Liver (tissue), 10 donors: ENCODE measurements at places on chromosomes 16 and 17. TPM values are rescaled to one million over a fixed set of nuclear protein-coding genes. Genes with fewer than 3 reads are reported as not detected.

GRCh38 chr16:84560269-84560668 lies 55.8 kb upstream of the MEAK7 start:
- no peak overlapping the region for H3K4me3 ChIP-seq
- no peak overlapping the region for H3K27ac ChIP-seq
- no peaks in the 10 kb centered on the region for H3K36me3 ChIP-seq
- H3K4me1 ChIP-seq, result no peaks in the 10 kb centered on the region
- H3K27me3 ChIP-seq, result peaks cover 5% of the 10 kb centered on the region
- no peak for DNase-seq

DNA sequence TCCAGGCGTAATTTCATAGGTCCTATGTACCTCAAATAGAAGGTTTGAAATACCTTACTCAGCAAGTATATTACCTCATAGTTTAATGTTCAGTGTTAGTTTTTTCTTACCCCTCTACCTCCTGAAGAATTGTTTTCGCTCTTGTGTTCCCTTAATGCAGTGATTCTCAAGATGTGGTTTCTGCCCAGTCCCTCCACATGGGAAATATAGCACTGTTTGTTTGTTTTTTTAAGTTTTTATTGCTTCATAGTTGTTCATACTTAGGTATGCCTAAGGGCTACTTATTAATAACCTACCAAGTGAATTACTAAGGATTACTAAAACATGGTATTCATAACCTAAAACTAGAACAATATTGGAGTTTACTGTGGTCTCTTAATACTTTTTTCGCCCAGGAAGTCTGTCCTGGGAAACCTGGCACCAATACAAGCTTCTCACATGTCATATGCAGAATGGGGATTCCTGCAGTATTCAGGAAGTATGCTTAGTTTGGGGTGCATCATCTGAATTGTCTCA lies 5.0 kb downstream of the RSPRY1 start:
- H3K27ac ChIP-seq, result no peak overlapping the region
- no peak overlapping the region for H3K4me3 ChIP-seq
- H3K4me1 ChIP-seq, result peaks cover 11% of the 10 kb centered on the region
- no peaks in the 10 kb centered on the region for H3K36me3 ChIP-seq
- no peak for DNase-seq
- no peaks in the 10 kb centered on the region for H3K27me3 ChIP-seq

DNA sequence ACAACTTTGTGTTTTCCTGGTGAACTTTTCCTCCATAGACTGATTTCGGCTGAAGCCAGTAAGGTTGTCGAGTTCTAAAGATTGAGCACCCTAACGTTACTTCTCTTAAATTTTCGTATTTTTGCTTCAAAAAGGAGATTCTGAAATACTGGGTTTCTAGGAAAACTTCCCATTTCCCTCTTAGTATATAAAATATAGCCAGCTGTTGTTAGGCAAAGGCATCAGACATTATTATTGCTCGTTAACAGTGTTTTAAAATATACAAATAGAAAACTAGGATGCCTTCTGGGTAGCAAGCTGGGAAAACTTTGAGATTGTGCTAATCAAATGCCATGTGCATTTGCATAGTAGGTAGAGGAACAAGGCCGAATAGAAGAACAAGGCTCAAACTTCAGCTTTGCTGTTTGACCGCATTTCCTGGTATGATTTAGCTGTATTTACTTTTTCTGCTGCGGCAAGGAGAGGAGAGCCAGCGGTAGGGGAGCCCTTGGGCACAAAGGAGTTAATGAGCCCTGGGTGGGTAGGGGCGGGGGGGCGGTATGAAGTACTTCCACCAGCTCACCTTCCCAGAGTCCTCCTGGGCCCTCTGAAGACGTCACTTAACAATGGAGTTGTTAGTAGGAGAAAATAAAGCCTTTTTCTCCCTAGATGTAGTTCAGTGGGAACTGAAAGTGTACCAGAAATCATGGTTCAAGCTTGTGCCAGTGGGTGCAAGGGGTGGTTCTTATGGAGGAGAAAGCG lies 151.9 kb downstream of the MSI2 start:
- no peaks in the 10 kb centered on the region for H3K27me3 ChIP-seq
- DNase-seq, result no peak
- H3K27ac ChIP-seq, result no peak overlapping the region
- no peaks in the 10 kb centered on the region for H3K4me1 ChIP-seq
- no peak overlapping the region for H3K4me3 ChIP-seq

GRCh38 chr17:7014995-7015958 lies 2.9 kb downstream of the RNASEK start:
- H3K27ac ChIP-seq, result peak overlapping the region; percentile 99
- DNase-seq, result peak; percentile 29
- H3K36me3 ChIP-seq, result no peaks in the 10 kb centered on the region
- H3K4me1 ChIP-seq, result peaks cover 24% of the 10 kb centered on the region
- H3K27me3 ChIP-seq, result no peaks in the 10 kb centered on the region

- no peaks in the 10 kb centered on the region for H3K36me3 ChIP-seq
- no peaks in the 10 kb centered on the region for H3K27me3 ChIP-seq
- H3K27ac ChIP-seq, result no peak overlapping the region
- DNase-seq, result no peak
Measured at GRCh38 chr17:72434991-72435618, 314.3 kb downstream of the SOX9 start.

- H3K27me3 ChIP-seq, result no peaks in the 10 kb centered on the region
- H3K36me3 ChIP-seq, result peaks cover 8% of the 10 kb centered on the region
- peak overlapping the region; percentile 96 for H3K27ac ChIP-seq
- DNase-seq, result no peak
- no peak overlapping the region for H3K4me3 ChIP-seq
Measured at GRCh38 chr16:31106509-31107464, 1.4 kb upstream of the BCKDK start.

GRCh38 chr17:77299256-77300015 lies 158.7 kb downstream of the SEC14L1 start:
- no peaks in the 10 kb centered on the region for H3K36me3 ChIP-seq
- peaks cover 9% of the 10 kb centered on the region for H3K4me1 ChIP-seq
- H3K4me3 ChIP-seq, result no peak overlapping the region
- no peak overlapping the region for H3K27ac ChIP-seq

- no peak overlapping the region for H3K4me3 ChIP-seq
- H3K36me3 ChIP-seq, result no peaks in the 10 kb centered on the region
Measured at GRCh38 chr17:66582373-66583111, 252.4 kb upstream of the CACNG5 start.

- no peak for DNase-seq
- peaks cover 10% of the 10 kb centered on the region for H3K4me1 ChIP-seq
- no peak overlapping the region for H3K27ac ChIP-seq
- H3K36me3 ChIP-seq, result no peaks in the 10 kb centered on the region
Measured at GRCh38 chr16:21162661-21163151, 4.2 kb downstream of the LDAF1 start.

- H3K36me3 ChIP-seq, result no peaks in the 10 kb centered on the region
- H3K27me3 ChIP-seq, result peaks cover 2% of the 10 kb centered on the region
Measured at GRCh38 chr16:9976601-9977000, 205.6 kb downstream of the GRIN2A start.

DNA sequence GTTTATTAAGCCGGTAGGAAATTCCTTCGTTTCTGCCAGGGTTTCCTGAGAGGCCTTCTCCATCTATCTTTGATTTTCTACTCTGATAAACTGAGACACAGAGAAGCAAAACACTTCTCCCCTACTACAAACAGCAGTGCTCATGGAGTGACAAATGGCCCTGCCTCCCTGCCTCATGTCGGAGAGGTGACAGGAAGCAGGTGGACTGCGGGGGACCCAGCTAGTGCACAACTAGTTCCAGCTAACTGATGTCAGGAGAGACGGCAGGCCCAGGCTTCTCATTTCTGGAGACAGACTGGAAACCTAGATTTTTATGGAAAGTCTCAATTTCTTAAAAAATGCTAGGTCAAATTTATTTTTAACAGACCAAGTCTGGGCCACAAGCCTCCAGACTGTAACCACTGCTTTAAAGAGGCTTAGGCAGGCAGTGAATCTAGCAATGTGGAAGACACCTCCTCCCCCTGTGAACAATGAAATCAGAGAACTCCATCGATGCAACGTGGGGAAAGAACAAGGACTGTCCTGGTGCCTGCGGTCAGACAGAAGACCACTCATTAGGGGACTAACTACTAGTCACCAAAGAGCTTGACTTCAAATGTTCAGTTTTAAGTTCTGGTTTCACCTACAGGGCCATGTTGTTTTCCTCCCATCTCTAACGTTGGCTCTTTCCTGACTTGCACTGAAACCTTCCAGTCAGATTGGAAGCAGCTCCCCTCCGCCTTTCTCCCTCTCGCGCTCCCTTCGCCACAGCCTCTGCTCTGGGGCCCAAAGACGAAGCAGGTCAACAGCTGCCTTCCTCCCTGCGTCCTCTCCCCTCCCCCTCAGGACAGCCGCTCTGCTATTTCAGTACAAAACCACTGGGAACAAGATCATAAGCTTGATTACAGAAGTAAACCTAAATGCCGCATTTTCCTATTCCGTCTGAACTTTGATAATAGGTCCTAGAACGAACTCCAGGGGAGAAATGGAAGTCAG lies 17.6 kb downstream of the GTF3C1 start:
- DNase-seq, result no peak
- peaks cover 11% of the 10 kb centered on the region for H3K36me3 ChIP-seq
- H3K4me3 ChIP-seq, result no peak overlapping the region
- H3K27me3 ChIP-seq, result no peaks in the 10 kb centered on the region

- H3K4me3 ChIP-seq, result no peak overlapping the region
- no peaks in the 10 kb centered on the region for H3K36me3 ChIP-seq
- H3K27ac ChIP-seq, result no peak overlapping the region
- no peaks in the 10 kb centered on the region for H3K27me3 ChIP-seq
- no peak for DNase-seq
- H3K4me1 ChIP-seq, result no peaks in the 10 kb centered on the region
Measured at GRCh38 chr16:54212893-54213292, 73.7 kb downstream of the IRX3 start.

GRCh38 chr17:45135978-45136791 lies 698 bp downstream of the ACBD4 start:
- peak overlapping the region; percentile 91 for H3K27ac ChIP-seq
- peaks cover 27% of the 10 kb centered on the region for H3K4me1 ChIP-seq
- no peaks in the 10 kb centered on the region for H3K27me3 ChIP-seq
- H3K4me3 ChIP-seq, result peak overlapping the region; percentile 73
- DNase-seq, result peak; percentile 46
- peaks cover 3% of the 10 kb centered on the region for H3K36me3 ChIP-seq

DNA sequence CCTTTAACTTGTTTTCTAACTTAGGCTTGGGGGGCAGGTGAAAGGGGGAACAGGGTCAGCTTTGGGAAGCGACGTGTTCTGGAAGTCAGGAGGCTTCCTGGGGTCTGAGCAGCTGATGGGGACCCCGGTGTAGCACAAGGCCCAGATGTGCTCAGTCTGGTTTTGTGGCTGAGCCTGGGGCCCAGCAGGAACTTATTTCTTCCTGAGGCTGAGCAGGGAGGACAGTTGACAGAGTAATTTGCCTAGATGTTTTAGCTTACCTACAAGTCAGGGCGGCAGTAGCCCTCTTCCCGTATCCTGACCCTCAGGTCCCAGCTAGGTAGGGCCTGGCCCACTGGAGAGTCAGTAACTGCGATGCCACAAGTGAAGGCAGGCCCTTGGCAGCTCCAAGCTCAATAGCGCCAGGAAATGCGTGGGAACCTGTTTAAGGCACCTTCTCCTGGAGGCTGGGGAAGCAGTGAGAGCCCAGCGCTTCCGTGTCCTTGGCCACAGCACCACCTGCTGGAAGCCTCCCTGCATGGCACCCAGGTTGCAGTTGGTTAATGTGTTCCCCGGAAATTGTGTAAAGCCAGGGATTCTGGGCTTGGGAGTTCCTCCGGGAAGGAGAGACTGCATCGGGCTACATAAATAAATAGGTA lies 5.2 kb downstream of the CCR7 start:
- no peak overlapping the region for H3K4me3 ChIP-seq
- peaks cover 6% of the 10 kb centered on the region for H3K4me1 ChIP-seq
- DNase-seq, result peak; percentile 87
- no peaks in the 10 kb centered on the region for H3K27me3 ChIP-seq

GRCh38 chr16:4696905-4697847 lies 3.8 kb downstream of the NUDT16L1 start:
- H3K36me3 ChIP-seq, result peaks cover 20% of the 10 kb centered on the region
- H3K4me3 ChIP-seq, result no peak overlapping the region
- DNase-seq, result no peak
- no peak overlapping the region for H3K27ac ChIP-seq

GRCh38 chr17:45235416-45236281 lies 14.0 kb downstream of the FMNL1 start:
- DNase-seq, result peak; percentile 77
- no peaks in the 10 kb centered on the region for H3K36me3 ChIP-seq
- no peak overlapping the region for H3K4me3 ChIP-seq
- no peaks in the 10 kb centered on the region for H3K4me1 ChIP-seq

DNA sequence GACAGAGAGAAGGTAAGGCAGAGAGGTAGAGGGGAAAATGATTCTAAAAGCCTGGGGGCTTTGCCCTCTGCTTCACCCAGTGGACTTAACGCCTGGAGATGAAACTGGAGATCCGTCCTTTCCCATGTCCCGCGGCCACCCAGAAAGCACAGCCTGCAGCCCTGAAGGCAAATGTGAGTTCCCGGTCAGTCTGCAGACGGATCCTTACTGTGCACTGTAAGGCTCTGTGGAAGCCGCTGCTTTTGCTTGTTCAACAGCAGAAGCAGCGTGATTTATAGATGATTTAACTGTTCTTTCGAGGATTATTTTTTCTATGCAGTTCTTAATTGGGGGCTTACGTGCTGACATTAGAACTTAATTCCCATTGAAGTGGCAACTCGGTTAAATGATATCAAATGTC lies 290.4 kb downstream of the FOXL1 start:
- no peak for DNase-seq
- no peak overlapping the region for H3K27ac ChIP-seq
- H3K27me3 ChIP-seq, result no peaks in the 10 kb centered on the region
- H3K36me3 ChIP-seq, result no peaks in the 10 kb centered on the region

GRCh38 chr17:909642-910323 lies 69.8 kb downstream of the NXN start:
- peak overlapping the region; percentile 83 for H3K27ac ChIP-seq
- no peaks in the 10 kb centered on the region for H3K36me3 ChIP-seq
- DNase-seq, result no peak
- peak overlapping the region; percentile 43 for H3K4me3 ChIP-seq
- peaks cover 4% of the 10 kb centered on the region for H3K4me1 ChIP-seq
- H3K27me3 ChIP-seq, result no peaks in the 10 kb centered on the region

GRCh38 chr16:15915555-15916081 lies 27.2 kb upstream of the CEP20 start:
- DNase-seq, result no peak
- no peak overlapping the region for H3K4me3 ChIP-seq
- H3K27ac ChIP-seq, result no peak overlapping the region
- no peaks in the 10 kb centered on the region for H3K27me3 ChIP-seq
- no peaks in the 10 kb centered on the region for H3K36me3 ChIP-seq

DNA sequence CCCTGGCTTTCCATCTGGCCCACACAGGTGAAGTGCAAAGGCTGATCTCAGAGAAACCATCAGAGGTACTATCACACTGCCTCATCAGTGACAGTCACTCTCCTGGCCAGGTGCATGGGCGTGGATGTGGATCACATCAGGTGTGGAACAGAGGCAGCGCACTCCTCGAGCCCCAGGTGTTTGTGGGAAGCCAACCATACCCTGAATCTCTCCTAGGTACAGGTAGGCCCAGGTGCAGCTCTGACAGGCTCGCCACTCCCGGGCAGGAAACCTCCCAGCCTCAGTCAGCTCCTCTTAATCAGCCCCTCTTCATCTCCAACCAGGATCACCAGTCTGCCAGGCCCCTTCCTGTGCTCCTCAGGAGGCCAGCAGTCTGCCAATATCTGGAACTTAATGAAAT lies 31.7 kb downstream of the TLE7 start:
- H3K36me3 ChIP-seq, result no peaks in the 10 kb centered on the region
- no peak for DNase-seq
- H3K4me3 ChIP-seq, result no peak overlapping the region
- H3K4me1 ChIP-seq, result no peaks in the 10 kb centered on the region
- no peaks in the 10 kb centered on the region for H3K27me3 ChIP-seq
- H3K27ac ChIP-seq, result no peak overlapping the region

CMTR2 gene
- 19.6 TPM for total RNA-seq

NME1 gene
- 26.7 TPM for total RNA-seq

SLC6A2 gene
- not detected for total RNA-seq

REXO5 gene
- 2.1 TPM for total RNA-seq

TMEM94 gene
- total RNA-seq, result 19.2 TPM

TPSAB1 gene
- total RNA-seq, result 1.1 TPM

CORO1A gene
- total RNA-seq, result 12.7 TPM
